ENCODE measurements at places on chromosomes 7 and 10.

DNA sequence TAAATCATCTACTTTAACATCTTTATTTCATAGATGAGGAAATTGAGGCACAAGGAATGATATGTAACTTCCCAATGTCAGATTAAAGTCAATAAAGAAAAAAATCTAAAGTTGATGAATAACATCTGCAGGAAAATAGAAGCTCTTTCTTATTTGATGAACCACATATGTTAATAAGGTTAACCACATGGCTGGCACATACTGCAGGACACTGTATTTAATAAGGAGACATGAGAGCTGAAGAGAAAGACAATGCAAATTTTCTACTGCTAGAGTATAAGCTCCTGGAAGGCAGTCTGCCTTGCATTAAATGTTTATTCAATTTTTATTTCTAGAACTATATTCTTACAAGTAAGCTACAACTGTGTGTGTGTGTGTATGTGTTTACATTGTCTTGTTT is 4.4 kb downstream of the RAB11FIP2 start:
- no peak for DNase-seq

GRCh38 chr10:61992671-61993668 is 91.5 kb downstream of the ARID5B start:
- peak; percentile 96 for DNase-seq

DNA sequence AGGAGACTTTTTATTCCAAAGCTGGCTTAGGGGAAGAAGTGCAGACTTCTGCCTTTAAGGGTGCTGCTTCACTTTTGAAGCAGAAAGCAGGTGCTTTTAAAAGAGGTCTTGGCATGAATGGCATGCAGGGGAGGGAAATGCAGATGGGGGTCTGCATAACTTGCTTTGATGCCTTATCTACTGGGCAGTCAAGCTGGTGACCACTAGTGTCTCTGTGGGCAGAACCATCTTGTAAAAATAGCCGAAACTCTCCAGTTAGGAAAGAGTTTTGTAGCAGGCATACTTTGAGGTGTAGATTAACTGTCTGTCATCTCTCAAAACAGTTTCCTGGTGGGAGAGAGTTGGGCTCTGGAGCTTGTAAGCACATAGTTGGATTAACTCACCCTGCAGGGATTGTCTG is 9.9 kb upstream of the CTNNA3 start:
- DNase-seq: no peak

DNA sequence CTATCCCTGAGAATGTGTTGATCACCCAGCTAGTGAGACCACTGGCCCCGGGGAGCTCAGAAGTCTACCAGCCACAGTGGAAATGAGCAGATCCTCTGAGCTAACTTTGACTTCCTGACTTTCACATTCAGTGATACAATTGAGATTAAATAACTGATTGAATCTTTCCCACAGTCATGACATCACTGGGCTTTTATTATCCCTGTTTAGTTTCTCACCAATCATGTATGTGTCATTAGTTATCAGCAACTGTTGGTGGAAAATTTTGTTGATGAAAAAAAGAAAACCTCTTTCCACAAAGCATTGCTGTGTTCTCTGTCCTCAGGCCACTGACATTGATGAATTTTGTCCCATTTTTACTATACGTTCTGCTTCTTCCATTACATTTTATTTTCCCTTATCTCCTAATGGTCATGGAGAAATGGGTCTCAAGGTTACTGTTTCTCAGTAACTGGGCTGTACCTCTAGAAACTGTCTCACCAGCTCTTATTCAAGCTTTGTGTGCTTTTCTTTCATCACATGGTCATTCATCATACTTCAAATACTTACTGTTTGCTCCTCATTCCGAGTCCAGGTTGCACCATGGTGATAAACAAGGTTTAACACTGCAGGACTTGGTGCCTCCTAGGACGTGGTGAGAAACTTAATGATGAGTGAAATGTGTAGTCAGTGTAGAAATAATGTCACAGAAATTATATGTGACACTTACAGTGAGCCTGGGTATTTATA is 304.7 kb downstream of the CDK14 start:
- peak; percentile 27 for DNase-seq

- peak; percentile 88 for DNase-seq
Measured at GRCh38 chr7:130959743-130960207, 225.8 kb upstream of the KLF14 start.

- DNase-seq: no peak
Measured at GRCh38 chr7:381211-382042, 91.5 kb downstream of the FOXL3 start.

DNA sequence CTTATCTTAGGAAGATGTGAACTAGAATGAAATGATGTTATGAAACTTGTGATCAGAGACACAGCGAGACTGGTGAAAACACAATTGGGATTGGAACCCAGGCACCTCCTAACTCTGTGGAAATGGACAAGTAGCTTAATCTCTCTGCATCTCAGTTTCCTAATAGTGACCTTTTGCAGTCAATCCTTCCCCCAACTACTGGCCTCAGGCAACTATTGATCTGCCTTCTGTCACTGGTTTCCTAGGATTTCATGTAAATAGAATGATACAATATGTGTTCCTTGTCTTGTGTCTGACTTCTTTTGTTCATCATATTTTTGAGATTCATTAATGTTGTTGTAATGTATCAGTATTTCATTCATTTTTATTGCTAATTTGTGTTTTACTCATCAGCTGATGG is 341.7 kb downstream of the REEP3 start:
- no peak for DNase-seq

- DNase-seq: peak; percentile 28
Measured at GRCh38 chr10:106705681-106706100, 458.8 kb downstream of the SORCS1 start.

GRCh38 chr10:77631241-77631640 is 6.4 kb downstream of the KCNMA1 start:
- no peak for DNase-seq

DNA sequence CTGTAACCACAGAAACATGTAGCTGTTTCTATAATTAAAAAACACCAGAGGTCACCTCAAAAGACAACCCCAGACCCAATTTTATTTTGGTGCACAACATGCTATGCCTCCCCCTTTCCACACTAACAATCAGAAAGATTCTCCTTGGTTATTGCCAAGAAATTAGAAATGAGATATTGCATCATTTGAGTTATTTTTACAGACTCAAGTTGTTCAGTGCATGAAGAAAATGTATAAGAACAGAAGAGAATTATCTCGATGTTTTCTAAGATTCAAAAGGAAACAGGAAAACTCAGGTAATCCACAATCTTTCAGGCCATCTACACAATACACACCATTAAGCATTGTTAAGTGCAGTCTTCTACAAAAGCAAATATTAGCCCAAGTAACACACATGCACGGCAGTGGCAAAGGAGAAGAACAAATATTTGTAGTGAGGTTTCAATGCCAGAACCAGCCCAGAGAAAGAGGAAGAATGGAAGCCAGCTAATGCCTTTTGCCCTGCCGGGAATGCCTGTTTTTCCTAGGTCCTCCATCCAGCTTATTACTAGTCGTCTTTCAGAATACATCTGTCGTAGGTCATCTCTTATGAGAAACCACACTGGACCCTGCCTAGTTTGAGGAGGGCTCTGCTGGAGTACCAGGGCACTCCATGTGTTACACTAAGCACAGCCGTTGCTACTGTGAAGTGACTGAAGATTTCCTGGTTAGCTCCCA is 67.6 kb upstream of the C1GALT1 start:
- DNase-seq: no peak

DNA sequence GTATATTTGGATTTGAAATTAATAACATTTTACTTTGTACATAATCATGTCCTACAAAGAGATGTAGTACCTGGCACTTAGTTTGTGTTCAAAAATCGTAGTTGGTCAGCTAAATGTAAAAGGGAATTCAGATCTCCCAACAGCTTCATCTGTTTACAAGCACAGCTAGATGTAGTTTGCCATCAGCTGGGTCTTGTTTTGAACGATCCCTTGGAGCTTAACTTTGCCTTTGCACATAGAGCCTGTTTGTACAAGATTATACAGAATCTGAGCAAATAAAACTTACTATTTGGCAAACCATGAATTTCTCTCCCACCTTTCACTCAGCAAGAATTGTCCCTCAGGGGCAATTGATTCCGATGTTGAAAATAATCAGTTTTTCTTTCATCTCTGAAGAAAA is 36.1 kb upstream of the ADD3 start:
- DNase-seq: no peak

DNA sequence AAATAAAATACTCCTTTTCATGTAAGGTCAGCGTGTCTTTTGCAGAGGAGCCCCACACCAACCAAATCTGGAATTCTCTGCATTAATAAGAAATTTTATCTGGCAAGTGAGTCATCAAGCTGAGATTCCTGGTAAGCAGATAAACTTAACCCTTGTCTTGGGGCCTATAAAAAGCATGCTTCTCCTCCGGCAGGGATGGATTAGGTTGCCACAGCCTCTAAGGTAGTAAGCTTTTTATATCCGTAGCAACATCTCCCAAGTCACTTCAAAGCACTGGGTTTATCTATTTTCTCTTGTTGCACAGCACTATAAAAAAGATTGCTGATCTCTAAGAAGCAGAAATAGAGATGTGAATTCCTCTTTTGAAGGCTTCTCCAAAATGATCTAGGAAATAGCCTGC is 202.8 kb upstream of the NOBOX start:
- no peak for DNase-seq

DNA sequence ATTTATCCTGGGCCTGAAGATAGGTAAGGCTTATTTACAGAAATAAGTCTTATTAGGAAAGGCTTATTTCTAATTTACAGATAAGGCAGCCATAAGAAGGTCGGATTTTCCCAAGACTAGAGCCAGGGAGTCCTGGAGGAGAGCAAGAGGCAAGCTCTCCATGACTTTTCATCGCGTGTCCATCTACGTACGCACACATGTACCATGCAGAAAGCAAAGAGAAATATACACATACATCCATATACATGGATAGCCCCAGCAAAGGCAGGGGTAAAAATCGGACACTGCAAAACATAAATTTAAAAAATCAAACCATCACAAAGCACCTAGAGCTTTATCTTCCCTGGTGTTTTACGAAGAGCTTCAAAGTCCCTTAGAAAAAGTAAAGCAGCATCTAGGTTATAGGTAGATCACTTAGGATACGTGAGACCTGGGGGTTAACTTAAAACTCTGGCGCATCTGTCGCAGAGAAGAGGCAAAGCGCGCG is 25.8 kb upstream of the ZRANB1 start:
- peak; percentile 55 for DNase-seq

- peak; percentile 4 for DNase-seq
Measured at GRCh38 chr10:33706191-33706590, 371.7 kb upstream of the NRP1 start.

DNA sequence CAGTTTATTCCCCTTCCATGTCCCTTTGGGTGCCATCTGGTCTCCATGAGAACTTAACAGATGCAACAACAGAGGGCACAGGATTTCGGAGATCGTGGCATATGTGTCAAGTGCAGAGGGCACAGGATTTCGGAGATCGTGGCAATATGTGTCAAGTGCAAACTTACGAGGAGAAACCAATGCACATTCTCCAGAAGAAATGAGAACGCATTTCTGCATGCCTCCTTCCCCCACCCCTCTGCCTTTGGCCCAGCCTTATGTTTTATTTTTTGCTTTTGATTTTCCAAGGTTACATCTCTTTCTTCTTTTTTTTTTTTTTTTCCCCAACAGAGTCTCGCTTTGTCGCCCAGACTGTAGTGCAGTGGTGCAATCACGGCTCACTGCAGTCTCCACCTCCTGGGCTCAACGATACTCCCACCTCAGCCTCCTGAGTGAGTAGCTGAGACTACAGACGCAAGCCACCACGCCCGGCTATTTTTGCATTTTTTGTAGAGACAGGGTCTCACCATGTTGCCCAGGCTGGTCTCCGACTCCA is 586 bp upstream of the ANKRD26 start:
- no peak for DNase-seq

- no peak for DNase-seq
Measured at GRCh38 chr10:104824380-104825006, 183.4 kb downstream of the SORCS3 start.

- no peak for DNase-seq
Measured at GRCh38 chr10:97519342-97519741, 20.6 kb downstream of the UBTD1 start.

DNA sequence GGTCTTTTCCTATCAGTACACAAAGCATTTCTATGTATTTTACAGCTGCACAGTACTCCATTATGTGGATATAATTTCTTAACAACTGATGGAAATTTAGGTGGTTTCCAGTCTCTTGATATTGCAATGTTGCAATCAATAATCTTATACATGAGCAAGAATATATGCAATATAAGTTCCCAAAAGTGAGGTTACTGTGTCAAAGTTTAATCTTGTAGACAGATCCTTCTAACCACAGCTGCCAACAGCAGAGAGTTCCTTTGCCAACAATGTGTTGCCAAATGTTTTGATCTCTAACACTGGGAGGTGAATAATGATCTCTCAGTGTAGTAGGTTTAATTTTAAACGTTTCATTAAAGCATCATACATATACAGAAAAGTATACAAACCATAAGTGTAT is 54.5 kb downstream of the CUL2 start:
- DNase-seq: no peak

GRCh38 chr10:55426138-55426537 is 625.1 kb upstream of the PCDH15 start:
- no peak for DNase-seq

GRCh38 chr7:101684983-101685330 is 55.9 kb upstream of the MYL10 start:
- no peak for DNase-seq

GRCh38 chr7:30352169-30352568 is 67.8 kb downstream of the ZNRF2 start:
- DNase-seq: no peak

GRCh38 chr7:99504281-99504602 is 220 bp upstream of the ZKSCAN5 start:
- no peak for DNase-seq

GRCh38 chr10:52256832-52257691 is 57.0 kb upstream of the DKK1 start:
- DNase-seq: peak; percentile 8

- DNase-seq: peak; percentile 20
Measured at GRCh38 chr10:34137955-34138354, 677.1 kb downstream of the PARD3 start.

DNA sequence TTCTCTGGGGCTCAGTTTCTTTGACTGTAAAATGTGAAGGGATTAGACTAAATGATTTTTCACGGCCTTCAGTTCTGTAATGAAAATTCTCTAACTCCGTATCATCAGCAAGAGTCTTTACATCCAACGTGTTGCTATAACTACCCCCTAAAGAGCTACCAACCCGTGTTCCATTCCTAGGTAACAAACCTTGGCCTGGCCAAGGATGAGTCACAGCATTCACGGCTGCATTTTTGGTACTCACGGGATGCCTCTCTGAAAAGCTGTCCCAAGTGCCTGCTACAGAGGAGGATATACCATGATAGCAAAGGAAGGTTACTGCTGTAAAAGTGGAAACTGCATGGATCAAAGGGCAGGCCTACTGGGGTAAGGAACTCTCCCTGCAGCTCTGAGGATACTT is 5.9 kb downstream of the LRRC4 start:
- DNase-seq: no peak

Measured in mesenchymal stem cell (in vitro differentiated cells and primary cell).